ENCODE measurements at places on chromosomes 7 and 10.

DNA sequence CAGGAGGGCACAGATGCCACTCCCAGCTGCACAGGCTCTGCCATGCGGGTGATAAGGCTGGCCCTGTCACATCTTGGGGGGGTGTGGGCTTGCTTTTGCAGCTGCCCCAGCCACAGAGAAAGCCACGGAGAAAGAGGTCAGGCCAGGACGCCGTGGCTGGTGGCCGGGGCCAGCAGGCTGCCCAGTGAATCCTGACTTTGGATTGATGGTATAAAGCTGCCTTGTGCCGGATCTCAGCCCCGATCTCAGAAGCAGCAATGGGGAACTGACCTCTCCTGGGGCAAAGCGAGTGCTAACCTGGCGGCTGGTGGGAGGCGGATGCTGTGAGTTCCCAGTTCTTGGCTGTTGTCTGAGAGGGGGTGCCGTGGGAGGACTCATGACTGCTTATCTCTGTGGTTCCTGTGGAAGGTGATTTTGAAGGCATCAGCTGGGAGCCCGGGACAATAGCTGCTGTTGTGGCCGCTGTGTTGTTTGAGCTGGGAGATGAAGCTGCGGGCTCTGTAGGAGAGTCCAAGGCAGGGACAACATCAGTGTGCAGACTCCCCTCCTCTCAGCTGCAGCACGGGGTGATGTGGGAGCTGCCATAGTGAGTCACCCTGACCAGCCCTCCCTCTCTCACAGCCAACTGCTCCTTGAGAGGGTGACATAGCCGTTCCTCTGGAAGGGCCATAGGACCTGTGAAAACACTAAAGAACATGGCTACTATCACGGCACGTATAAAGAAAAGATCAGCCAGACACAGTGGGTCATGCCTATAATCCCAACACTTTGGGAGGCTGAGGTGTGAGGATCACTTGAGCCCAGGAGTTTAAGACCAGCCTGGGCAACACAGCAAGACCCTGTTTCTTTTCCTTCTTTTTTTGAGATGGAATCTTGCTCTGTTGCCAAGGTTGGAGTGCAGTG lies 17.0 kb downstream of the IL15RA start:
- no peak for DNase-seq

DNA sequence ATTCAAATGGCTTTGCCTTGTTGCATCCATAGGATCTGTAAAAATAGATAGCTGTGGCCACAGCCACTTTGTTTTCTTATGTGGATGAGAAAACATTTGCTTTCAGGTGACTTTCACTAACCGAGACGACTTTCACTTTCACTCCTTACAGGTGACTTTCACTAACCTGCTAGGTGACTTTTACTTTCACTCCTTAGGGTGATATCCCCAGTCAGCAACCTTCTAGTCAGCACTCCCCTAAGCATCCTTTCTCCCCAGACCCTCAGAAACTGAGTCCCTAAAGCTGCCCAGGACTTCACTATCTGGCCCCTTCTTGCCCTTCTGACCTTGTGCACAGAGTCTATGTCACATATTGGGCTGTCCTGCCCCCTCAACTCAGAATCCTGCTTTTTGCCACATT lies 177.5 kb downstream of the RELN start:
- no peak for DNase-seq

GRCh38 chr10:110413903-110414547 lies 83.7 kb upstream of the DUSP5 start:
- DNase-seq = no peak

- DNase-seq = no peak
Observed at GRCh38 chr7:47188653-47189315, 393.1 kb downstream of the TNS3 start.

GRCh38 chr7:2953588-2954407 lies 89.9 kb downstream of the CARD11 start:
- DNase-seq = no peak

- DNase-seq = no peak
Observed at GRCh38 chr10:131196176-131196885, 115.2 kb downstream of the TCERG1L start.

- no peak for DNase-seq
Observed at GRCh38 chr7:37491919-37492694, 43.4 kb upstream of the ELMO1 start.

GRCh38 chr7:148626828-148627227 lies 36.3 kb downstream of the C7orf33 start:
- no peak for DNase-seq

GRCh38 chr10:9243941-9244411 lies 1189.5 kb downstream of the GATA3 start:
- DNase-seq = no peak

DNA sequence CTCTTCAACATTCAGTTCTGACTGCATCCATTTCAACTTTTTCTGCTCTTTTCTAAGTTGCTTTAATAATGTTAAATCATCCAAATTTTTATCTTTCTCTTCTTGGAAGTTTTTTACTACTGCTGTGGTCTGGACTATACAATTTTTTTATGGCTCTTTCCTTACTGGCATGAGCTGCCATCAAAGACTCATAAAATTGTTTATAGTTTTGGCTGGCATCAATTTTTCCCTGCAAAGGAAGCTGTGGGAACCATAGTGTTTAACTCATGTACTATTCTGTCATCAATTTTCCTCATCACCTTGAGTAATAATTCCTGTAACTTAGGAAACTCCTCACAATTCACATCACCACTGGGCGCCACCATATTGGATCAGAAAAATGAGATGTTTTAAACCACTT lies 77.6 kb upstream of the A1CF start:
- no peak for DNase-seq

DNA sequence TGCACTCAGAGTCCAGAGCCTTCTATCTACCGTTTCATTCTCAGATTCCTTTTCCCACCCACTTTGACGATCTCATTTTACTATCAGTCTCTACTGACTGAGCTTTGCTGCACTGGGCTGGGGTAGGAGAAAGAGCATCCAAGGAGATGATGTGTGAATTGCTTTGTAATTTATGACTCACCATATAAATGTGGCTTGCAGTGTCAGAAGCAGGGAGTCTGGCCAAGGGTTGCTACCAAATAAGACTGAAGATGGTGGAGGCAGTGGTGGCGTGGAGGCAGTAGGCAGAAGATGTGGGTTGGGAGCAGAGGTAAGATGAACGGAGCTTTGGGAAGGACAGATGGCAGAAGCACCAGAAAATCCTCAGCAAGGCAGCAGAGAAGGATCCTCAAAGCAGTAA lies 73.3 kb upstream of the AGK start:
- no peak for DNase-seq

DNA sequence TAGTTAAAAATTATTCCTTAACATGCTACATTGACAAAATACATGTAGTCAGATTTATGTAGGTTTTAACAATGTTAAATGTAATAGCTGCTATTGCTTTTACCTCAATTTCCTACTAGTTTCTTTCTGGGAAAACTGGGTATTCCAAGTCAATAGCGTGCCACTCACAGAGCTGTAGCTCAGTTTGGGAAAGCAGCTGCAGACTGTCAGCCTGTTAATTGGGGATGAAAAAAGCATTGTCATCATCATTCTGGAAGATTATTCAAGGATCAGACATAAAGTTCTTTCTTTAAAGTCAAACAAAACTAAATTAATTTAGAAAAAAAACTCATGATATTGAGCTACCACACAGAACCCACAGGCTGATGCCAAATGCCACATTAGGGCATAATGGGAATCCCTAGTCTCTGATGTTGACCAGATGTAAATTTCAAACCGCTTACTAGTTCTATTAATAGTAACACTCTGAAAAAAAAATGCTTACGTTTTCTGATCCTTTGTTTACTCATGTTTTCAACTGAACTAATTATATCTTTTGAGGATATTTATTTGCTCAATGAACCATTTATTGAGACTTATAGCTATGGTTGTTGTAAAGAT lies 19.6 kb upstream of the AGMO start:
- no peak for DNase-seq

- DNase-seq = no peak
Observed at GRCh38 chr10:88744002-88744401, 15.8 kb upstream of the LIPN start.

GRCh38 chr7:25988640-25989039 lies 163.4 kb upstream of the NFE2L3 start:
- no peak for DNase-seq

- no peak for DNase-seq
Observed at GRCh38 chr10:69374242-69374641, 42.5 kb downstream of the TACR2 start.
